ENCODE measurements at places on chromosomes 2 and 18. TPM values are rescaled to one million over a fixed set of nuclear protein-coding genes. Genes with fewer than 3 reads are reported as not detected.

DNA sequence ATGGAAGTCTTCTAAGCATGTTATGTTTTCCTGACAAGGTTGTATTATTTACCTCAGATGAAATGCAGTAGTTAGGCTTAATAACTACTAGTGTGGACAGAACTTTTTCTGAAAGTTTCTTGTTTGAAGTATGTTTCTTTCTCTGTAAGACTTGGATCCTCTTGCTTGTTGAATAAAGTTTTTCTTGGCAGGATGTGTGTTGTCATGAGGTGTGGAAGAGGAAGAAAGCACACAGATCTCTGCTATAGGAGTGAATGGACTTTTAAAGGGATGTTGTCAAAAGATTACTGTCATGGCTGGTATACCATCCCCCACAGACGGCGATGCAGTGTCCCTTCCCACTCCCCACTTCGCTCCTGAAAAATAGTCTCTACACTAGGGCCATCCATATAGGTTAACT lies 2.6 kb downstream of the CAB39 start:
- peaks cover 6% of the 10 kb centered on the region for H3K36me3 ChIP-seq
- H3K27me3 ChIP-seq = no peaks in the 10 kb centered on the region
- peak overlapping the region; percentile 94 for H3K27ac ChIP-seq

GRCh38 chr2:105497094-105497493 lies 98.2 kb upstream of the FHL2 start:
- no peak overlapping the region for H3K4me3 ChIP-seq
- H3K4me1 ChIP-seq = no peaks in the 10 kb centered on the region
- H3K36me3 ChIP-seq = no peaks in the 10 kb centered on the region
- peaks cover 32% of the 10 kb centered on the region for H3K27me3 ChIP-seq
- no peak for DNase-seq
- no peak overlapping the region for H3K27ac ChIP-seq

- peaks cover 4% of the 10 kb centered on the region for H3K4me1 ChIP-seq
- H3K27me3 ChIP-seq = peaks cover 32% of the 10 kb centered on the region
- H3K4me3 ChIP-seq = no peak overlapping the region
- H3K27ac ChIP-seq = no peak overlapping the region
- DNase-seq = no peak
Measured at GRCh38 chr2:69210385-69210784, 176.6 kb downstream of the GFPT1 start.

DNA sequence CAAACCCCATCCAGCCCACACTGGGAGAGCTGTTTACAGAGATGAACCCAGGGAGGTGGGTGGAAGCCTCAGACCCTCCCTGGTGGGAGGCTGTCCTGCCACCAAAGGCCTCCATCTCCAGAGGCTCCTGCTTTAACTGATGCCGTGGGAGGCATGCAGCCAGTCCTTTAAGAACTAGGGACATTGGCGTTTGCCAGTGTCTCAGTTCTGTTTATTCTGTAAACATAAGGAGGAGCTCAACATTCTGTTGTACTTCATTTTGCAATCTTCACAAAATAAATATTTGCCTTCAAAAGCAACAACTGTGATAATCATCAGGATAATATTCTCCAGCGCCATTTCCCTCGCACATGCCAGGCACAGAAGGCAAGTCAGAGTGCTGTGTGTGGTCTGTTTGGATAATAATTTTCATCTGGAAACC lies 6.8 kb downstream of the EDAR start:
- H3K4me3 ChIP-seq = no peak overlapping the region
- peaks cover 20% of the 10 kb centered on the region for H3K27me3 ChIP-seq
- peak overlapping the region; percentile 29 for H3K27ac ChIP-seq
- peaks cover 2% of the 10 kb centered on the region for H3K36me3 ChIP-seq

GRCh38 chr2:61993422-61994024 lies 88.0 kb downstream of the COMMD1 start:
- H3K4me1 ChIP-seq = peaks cover 6% of the 10 kb centered on the region
- H3K27me3 ChIP-seq = no peaks in the 10 kb centered on the region
- H3K4me3 ChIP-seq = no peak overlapping the region
- no peak for DNase-seq

SERPINB13 gene
- not detected for total RNA-seq

GRCh38 chr18:55743133-55743532 lies 155.1 kb upstream of the TCF4 start:
- DNase-seq = no peak
- no peaks in the 10 kb centered on the region for H3K36me3 ChIP-seq
- H3K27ac ChIP-seq = no peak overlapping the region

- H3K36me3 ChIP-seq = peaks cover 16% of the 10 kb centered on the region
- DNase-seq = peak; percentile 40
- peaks cover 70% of the 10 kb centered on the region for H3K4me1 ChIP-seq
- peak overlapping the region; percentile 99 for H3K27ac ChIP-seq
- no peaks in the 10 kb centered on the region for H3K27me3 ChIP-seq
Measured at GRCh38 chr2:69642709-69643601, 584 bp downstream of the AAK1 start.

DNA sequence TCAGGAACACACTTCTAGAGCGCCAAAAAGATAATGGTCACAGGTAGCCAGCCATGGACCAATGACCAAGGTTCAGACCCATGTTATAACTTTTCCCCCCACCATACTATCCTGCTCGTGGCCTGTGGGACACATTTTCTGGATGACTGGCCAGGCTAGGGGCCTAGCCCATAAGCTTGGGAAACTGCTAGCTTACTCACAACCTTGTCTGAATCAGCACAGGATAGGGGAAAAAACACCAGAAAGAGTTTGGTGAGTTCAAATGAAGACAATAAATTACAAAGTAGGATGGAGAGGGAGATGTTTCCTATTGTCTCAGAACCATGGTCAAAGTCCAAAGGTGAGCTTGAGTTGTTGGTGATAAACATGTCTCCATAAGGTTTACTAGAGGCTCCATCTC lies 156.3 kb upstream of the CCDC68 start:
- no peaks in the 10 kb centered on the region for H3K36me3 ChIP-seq
- H3K4me3 ChIP-seq = no peak overlapping the region
- no peak overlapping the region for H3K27ac ChIP-seq
- no peaks in the 10 kb centered on the region for H3K27me3 ChIP-seq
- no peaks in the 10 kb centered on the region for H3K4me1 ChIP-seq

GRCh38 chr2:96550787-96551604 lies 14.4 kb downstream of the ARID5A start:
- peaks cover 40% of the 10 kb centered on the region for H3K4me1 ChIP-seq
- DNase-seq = no peak
- no peaks in the 10 kb centered on the region for H3K27me3 ChIP-seq
- H3K4me3 ChIP-seq = no peak overlapping the region

SRD5A2 gene
- not detected for total RNA-seq

GRCh38 chr2:29295845-29296244 lies 180.6 kb downstream of the CLIP4 start:
- H3K4me3 ChIP-seq = no peak overlapping the region
- no peaks in the 10 kb centered on the region for H3K36me3 ChIP-seq
- peaks cover 51% of the 10 kb centered on the region for H3K27me3 ChIP-seq
- DNase-seq = no peak
- H3K27ac ChIP-seq = no peak overlapping the region
- no peaks in the 10 kb centered on the region for H3K4me1 ChIP-seq

GRCh38 chr2:111032721-111033429 lies 87.8 kb upstream of the BCL2L11 start:
- no peak overlapping the region for H3K27ac ChIP-seq
- no peaks in the 10 kb centered on the region for H3K36me3 ChIP-seq
- H3K4me3 ChIP-seq = no peak overlapping the region
- DNase-seq = no peak
- H3K4me1 ChIP-seq = peaks cover 7% of the 10 kb centered on the region

DNAH7 gene
- total RNA-seq = 0.37 TPM

GRCh38 chr18:51988277-51988676 lies 351.7 kb upstream of the DCC start:
- H3K27me3 ChIP-seq = no peaks in the 10 kb centered on the region
- no peak overlapping the region for H3K4me3 ChIP-seq
- H3K27ac ChIP-seq = no peak overlapping the region
- no peaks in the 10 kb centered on the region for H3K4me1 ChIP-seq

- H3K4me3 ChIP-seq = no peak overlapping the region
- no peak overlapping the region for H3K27ac ChIP-seq
- DNase-seq = no peak
Measured at GRCh38 chr2:120809609-120810440, 74.2 kb downstream of the GLI2 start.

EFHD1 gene
- total RNA-seq = 1.1 TPM

- H3K36me3 ChIP-seq = peaks cover 2% of the 10 kb centered on the region
- H3K27me3 ChIP-seq = peaks cover 17% of the 10 kb centered on the region
- H3K4me1 ChIP-seq = no peaks in the 10 kb centered on the region
- no peak overlapping the region for H3K27ac ChIP-seq
- DNase-seq = no peak
Measured at GRCh38 chr2:44883356-44883755, 58.1 kb upstream of the SIX3 start.

DNA sequence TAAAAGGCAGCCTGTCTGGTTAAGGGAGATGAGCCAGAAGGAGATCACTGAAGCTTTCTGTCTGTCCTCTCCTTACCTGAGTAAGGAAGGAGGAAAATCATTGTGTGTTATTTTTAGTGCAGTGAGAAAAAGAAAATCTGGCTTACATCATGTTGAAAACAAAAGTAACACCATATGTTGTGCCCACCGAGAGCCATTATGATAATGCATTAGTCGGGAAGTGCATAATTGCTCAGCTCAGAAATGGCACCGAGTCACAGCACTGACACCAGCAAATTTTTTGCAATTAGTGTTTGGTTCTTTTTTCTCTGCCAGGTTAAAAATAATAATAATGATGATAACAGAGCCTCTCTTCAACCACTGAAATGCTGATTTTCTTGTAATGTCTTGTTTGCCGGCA lies 46.6 kb downstream of the HNMT start:
- H3K4me1 ChIP-seq = no peaks in the 10 kb centered on the region
- no peak overlapping the region for H3K27ac ChIP-seq
- no peaks in the 10 kb centered on the region for H3K36me3 ChIP-seq

DNA sequence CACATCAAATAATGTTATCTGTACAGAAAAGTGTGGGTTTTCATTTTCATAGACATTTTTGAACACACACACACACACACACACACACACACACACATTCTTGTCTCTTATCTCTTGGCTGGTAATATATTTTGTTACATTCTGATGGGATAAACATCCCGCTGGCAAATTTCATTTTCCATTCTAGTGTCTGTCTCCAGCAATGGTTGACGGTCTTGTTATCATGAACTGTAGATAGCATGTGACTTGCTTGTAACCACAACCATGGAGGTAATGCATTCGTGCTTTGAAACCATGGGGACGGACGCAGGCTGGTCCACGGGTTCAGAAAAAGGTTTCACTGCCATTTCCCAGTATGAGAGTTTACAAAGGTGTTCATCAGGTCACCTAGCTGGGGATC lies 156.4 kb downstream of the PPP1R1C start:
- no peaks in the 10 kb centered on the region for H3K4me1 ChIP-seq
- H3K36me3 ChIP-seq = no peaks in the 10 kb centered on the region
- H3K27ac ChIP-seq = no peak overlapping the region
- DNase-seq = no peak
- peaks cover 18% of the 10 kb centered on the region for H3K27me3 ChIP-seq

DNA sequence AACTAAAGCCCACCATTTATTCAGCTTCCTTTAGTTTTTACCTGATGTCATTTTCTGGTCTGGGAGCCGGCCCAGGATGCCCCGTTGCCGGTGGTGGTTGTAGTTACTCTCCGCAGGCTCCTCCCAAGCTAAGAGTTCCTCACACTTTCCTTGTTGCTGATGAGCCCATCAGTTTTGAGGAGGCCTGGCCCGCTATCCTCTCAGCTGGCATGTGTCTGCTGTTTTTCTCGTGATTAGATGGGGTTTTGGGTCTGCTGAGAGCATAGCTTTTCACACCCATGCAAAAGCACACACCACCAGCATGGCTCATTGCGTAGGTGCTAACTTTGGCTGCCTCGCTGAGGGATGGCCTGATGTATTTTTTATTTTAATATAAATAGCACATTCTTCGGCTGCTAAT lies 72.1 kb downstream of the PSMG2 start:
- no peaks in the 10 kb centered on the region for H3K36me3 ChIP-seq
- peaks cover 7% of the 10 kb centered on the region for H3K4me1 ChIP-seq
- peak overlapping the region; percentile 34 for H3K27ac ChIP-seq
- no peaks in the 10 kb centered on the region for H3K27me3 ChIP-seq
- no peak for DNase-seq

FKBP7 gene
- total RNA-seq = 0.65 TPM

CSRNP3 gene
- not detected for total RNA-seq

- no peak for DNase-seq
- no peaks in the 10 kb centered on the region for H3K36me3 ChIP-seq
- peaks cover 68% of the 10 kb centered on the region for H3K27me3 ChIP-seq
- peaks cover 3% of the 10 kb centered on the region for H3K4me1 ChIP-seq
- H3K27ac ChIP-seq = no peak overlapping the region
- H3K4me3 ChIP-seq = no peak overlapping the region
Measured at GRCh38 chr2:73297151-73297559, 3.8 kb upstream of the EGR4 start.

DNA sequence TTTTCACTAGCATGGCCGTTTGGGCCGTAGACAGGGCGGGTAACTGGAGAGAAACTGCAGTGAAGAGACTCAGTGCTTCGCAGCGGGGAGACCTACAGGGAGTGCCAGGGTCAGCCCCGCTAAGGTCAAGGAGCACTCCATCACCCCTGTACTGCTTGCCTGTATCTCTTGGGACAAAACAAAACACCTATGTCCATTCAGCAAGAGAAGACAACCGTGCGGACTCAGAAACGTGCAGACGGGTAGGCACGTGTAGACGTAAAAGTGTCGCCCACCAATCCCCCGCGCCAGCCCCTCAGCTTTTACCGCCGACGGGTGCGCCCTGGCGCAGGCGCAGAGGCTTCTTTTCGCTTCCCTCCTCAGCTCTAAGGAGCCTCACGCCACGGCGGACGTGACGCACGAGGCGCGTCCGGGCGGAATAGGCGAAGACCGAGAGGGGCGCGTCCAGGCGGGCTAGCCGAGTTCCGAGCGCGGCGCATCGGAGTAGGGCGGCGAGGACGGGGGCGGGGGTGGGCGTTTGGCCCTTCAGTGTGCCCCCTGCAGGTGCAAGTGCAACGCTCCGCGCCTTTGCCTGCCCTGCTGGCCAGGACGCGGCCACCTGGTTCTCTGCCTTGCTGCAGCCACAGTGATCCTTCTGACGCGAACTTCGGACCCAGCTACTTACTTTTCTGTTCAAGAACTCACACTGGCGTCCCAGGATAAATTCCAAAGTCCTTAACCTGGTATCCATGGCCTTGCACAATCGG lies 3.3 kb upstream of the SOS1 start:
- DNase-seq = peak; percentile 95
- peaks cover 40% of the 10 kb centered on the region for H3K4me1 ChIP-seq
- peaks cover 3% of the 10 kb centered on the region for H3K36me3 ChIP-seq
- H3K4me3 ChIP-seq = peak overlapping the region; percentile 97

DNA sequence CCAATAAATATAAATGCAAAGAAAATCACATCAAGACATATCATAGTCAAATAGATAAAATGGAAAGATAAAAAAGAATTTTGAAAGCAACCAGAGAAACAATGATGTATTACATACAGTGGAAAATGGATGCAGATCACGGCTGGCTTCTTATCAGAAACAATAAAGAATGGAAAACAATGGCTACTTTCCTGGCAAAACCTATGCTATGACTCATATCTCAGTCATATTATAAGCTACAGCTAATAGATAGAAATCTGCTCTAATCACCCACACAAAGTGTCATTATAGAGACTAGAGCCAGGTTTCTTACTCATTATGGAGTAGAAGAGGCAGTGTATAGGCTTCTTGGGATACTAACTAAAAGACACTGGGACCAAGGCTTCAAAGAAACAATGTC lies 93.5 kb upstream of the TACR1 start:
- no peak overlapping the region for H3K27ac ChIP-seq
- no peaks in the 10 kb centered on the region for H3K4me1 ChIP-seq
- peaks cover 11% of the 10 kb centered on the region for H3K27me3 ChIP-seq
- H3K36me3 ChIP-seq = no peaks in the 10 kb centered on the region

Measured in T-helper 17 cell (primary cell).